ENCODE measurements at places on chromosomes 7 and 10. TPM values are rescaled to one million over a fixed set of nuclear protein-coding genes. Genes with fewer than 3 reads are reported as not detected.
A peak's percentile ranks its signal among the peaks of the same experiment; 100 is the strongest.

DNA sequence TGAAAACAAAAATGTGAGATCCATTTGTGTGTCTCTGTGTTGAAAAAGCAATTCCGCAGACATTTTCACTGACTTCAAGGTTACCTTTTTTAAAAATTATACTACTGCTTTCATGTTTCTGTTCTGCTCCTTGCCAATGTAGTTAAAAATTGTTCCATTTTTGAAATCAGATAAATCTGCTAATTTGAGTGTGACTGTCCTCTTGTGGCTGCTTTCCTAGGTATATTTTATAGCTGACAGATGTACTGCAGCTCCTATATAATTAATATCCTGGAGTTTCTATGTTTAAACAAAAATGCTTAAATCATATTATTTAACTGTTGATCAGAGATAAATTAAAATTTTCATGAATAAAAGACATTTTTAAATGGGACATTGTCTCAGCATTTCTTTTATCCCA, 177.6 kb upstream of the LRRTM3 start:
- DNase-seq, result no peak

Gene LRRC18
- not detected for total RNA-seq

Gene EZH2
- 18.6 TPM for total RNA-seq

- DNase-seq, result no peak
Observed at GRCh38 chr7:123792547-123792946, 43.7 kb upstream of the WASL start.

GRCh38 chr7:98206451-98207330, 4.5 kb upstream of the BHLHA15 start:
- no peak for DNase-seq

DNA sequence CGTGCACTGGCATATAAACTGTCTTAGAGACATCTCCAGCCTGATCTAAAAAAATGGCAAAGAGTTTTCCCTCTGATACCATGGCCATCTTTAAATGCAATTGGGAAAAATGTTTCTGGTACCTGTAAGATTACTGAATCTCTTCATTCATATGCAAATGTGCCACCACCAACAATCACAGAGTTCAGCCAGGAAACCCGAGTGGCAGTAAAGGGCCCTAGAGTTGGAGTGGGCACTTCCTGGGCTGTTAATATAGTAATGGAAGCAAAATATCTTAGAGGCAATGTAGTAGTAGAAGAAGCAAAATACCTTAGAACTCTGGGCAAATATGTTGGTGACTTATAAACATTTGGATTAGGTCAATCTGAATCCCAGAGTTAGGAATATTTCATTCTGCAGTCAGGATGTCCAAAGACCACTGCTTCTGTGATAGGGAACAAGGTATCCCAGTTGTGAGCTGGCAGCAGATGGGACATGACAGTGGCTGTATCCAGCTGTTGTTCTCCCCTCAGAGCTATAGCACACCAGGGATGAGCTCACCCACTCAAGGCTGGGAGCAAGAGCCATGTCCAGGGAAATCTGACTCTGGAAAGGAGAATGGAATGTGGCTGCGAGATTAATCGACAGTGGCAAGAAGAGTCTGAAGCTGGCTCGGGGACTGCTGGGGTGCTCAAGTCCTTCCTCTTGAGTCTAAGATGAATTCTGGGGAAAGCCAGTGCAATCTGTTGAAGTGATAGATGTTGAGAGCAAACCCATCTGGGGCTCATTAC, 332.1 kb downstream of the PHTF2 start:
- no peak for DNase-seq

DNA sequence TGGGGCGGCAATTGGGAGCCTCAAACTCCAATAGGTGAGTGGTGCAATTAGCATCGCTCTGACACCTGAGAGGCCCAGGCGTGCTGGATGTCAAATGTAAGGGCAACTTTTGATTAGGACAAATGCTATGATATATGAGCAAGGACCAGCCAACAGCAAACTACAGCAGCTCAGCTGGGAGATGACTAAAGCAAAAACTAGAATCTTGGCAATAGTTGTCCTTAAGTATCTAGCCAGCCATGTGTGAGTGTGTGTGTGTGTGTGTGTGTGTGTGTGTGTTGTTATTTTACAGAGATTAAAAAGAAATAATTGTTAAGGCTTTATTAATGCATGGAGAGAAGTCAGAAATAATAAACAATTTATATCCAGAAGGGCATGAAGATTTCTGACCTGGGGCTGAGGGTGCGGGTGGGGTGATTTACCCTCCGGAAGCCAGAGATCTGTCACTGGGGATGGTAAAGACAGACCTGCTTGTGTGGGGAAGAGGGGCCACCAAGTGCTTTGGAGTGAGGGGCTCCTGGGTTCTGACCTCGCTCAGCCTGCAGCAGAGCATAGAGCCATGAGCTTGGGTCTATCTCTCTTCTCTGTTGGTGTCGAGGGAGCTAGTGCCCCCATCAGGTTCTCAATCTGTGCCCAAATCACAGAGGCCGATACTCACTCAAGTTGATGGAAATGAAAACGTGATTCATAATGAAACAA, 77.3 kb downstream of the EMX2 start:
- no peak for DNase-seq

GRCh38 chr10:68517188-68517587, 10.1 kb downstream of the SLC25A16 start:
- no peak for DNase-seq

DNA sequence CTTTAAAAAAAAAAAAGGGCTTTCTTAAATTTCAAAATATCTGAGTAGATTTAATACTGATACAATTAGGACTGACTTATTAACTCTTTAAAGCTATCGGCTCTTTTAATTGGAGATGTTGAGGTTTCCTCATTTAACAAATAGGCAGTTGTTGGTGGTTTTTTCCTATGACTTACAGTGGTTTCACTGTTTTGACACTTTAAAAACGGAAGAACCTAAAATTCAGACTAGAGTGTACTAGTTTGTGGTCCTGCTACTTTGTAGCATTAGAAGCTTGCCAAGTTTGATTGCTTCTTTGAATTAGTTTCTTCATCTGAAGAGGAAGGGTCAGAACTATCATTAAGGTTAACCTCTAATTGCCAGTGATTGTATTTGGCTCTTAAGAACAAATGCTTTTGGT, 27.7 kb downstream of the CUL1 start:
- DNase-seq, result no peak

Gene BCCIP
- total RNA-seq, result 74.0 TPM

Gene GIMAP6
- 231 TPM for total RNA-seq

DNA sequence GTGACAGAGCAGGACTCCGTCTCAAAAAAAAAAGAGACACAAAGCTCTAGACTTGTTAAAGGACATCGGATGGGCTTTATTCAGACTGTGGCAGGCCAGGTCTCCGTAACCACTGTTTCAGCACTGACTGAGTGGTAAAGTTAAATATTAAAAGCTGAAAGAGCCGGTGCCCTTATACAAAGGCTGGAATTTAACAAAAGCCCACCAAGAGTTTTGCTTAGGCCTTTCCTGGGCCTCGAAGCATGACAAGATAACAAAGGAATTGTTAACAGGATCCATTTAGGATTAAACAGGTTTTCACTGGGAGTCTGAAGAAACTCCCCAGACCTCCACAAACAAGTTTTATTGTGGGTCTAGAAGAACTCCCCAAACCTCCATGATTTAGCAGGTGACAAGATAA, 727.8 kb downstream of the TYW1 start:
- DNase-seq, result no peak

DNA sequence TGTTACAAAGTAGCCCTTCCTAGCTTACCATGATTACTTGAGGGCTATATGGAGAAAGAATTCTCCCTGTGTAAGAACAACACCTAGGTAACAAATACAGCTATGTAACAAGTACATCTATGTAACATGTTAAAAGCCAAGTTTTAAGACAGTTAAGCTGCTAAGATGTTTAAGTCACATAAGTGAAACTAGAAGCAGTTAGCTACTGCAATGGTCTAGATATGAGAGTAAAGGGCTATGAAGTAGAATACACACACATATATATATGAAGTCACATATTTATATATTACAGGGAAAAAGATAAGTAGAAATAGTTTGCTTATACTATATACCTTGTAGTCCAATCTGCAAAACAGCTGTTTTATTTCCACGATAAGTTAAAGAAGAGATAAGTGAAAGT, 14.4 kb downstream of the POT1 start:
- DNase-seq, result no peak

Gene OPALIN
- total RNA-seq, result not detected

GRCh38 chr7:112896026-112896601, 105.9 kb upstream of the TMEM168 start:
- DNase-seq, result no peak

DNA sequence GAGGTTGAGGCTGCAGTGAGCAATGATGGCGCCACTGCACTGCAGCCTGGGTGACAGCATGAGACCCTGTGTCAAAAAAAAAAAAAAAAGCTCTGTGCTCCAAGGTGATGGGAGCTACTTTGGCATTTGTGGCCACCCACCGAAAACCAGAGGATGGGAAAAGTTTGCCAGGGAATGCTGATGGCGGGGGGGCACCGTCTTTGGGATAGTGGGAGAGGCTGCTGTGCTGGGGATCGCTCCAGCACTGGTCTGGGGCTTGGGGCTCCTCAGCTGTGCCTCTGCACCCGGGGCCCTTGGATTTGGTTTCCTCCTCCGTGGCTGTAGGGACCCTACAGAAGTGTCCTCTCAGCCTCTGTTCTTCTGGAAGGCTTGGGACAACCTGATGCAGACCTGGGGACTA, 11.7 kb upstream of the RAMP3 start:
- no peak for DNase-seq

DNA sequence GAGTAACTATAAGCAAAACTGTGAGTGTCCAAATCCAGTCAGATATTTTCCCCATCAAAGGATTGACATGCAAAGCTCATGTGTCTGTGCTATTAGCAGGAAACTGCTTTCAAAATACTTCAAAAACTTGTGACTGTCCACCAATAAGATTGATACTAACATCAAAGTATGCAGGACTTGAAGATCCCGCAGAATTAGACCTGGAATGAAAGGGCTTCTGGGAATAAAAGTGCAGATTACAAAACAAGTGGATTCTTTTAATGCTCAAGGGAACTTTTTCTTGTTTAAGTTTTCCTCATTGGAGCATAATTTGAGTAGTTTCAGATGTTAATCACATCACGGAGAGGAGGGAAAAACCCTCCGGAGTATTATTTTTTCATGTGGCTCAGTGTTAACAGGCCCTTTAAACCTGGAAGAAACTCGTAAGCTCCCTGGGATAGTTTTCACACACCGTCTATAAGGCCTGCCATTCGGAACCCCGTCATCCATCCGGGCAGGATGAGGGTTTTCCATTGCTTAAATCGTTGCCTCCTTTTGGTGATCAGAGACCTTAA, 33.9 kb upstream of the MKX start:
- DNase-seq, result no peak

Gene HMX3
- total RNA-seq, result not detected

GRCh38 chr7:107953924-107954303, 49.0 kb downstream of the LAMB1 start:
- DNase-seq, result no peak

GRCh38 chr7:55026867-55027490, 8.2 kb downstream of the EGFR start:
- DNase-seq, result no peak

DNA sequence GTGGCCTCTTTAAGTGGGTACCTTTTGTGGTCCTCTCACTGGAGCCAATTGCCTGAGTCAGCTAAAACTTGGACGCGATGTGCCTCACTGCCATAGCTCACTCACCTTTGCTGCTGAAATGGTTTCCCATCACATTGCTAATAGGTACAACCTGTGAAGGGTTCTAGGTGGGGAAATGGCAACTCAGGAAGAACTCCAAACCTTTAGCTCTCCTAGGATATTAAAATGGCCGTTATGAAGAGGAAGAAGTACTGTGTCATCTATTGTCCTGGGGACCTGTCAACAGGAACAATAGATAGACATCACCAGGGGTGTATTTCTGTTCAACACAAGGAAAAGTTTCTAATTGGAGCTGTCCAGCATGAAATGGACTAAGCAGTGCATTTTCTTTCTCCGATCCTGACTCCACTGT, 1.2 kb upstream of the ZNF655 start:
- DNase-seq, result no peak

- peak; percentile 64 for DNase-seq
Observed at GRCh38 chr7:123570390-123571182, 13.0 kb upstream of the NDUFA5 start.
